Chondrocyte (in vitro differentiated cells): ENCODE measurements at places on chromosomes 1 and 21. TPM values are rescaled to one million over a fixed set of nuclear protein-coding genes. Genes with fewer than 3 reads are reported as not detected.

The NEK2 gene
- 2.3 to 4.1 TPM (median 3.2 TPM) in 3 replicates for total RNA-seq

GRCh38 chr1:109929170-109929569 is 18.5 kb downstream of the CSF1 start:
- no peak for DNase-seq

GRCh38 chr1:206809504-206810084 is 37.3 kb upstream of the IL10 start:
- DNase-seq: no peak

GRCh38 chr1:12643785-12644184 is at the start of gene AADACL4:
AADACL4 (plus strand) TSS chr1:12644085; CDS start chr1:12644547, 462 bp downstream.
- DNase-seq: no peak

- no peak for DNase-seq
Measured at GRCh38 chr1:74571493-74571800, 59.0 kb upstream of the LRRC53 start.

DNA sequence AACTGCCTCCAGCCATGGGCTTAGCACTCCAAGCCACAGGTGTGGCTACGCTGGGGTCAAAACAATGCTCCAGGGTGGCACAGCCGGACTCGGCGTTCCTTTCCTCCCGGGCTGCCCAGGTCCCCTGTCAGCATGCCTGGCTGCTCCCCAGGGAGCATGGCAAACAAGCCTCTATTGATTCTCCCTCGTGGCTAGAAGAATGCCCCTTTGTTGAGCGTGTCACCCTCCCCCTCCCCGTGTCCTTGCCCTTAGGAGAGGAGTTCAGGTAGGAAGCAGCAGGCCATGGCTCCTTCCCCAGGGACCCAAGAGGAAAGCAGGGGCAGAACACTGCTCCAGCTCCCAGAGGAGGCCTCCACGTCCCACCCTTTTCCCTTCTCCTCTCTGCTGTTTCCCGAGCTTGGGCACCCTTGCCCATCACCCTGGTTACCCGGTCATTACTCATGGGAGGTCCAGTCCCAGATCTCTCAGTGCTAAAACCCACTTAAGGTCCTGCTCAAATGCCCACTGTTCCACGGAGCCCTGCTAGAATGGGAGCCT is 57.4 kb upstream of the CITED4 start:
- DNase-seq: peak; percentile 67

DNA sequence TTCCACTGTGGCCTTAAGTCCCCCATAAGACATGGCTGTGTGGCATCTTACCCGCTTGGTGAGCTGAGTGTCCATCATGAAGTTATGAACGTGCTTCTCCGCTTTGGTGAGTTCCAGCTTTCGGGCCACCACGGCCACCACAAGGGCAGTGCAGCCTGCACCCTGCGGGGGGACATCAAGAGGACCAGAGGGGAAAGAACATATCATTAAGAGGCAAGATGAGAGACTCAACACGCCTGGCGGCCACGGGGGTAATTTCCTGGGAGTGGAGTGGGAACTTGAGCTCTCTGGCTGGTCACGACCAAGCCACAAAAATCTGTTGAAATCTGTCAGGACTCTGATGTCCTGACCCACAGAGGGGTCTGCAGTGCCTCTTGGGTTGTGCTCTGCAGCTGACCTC is 117.9 kb upstream of the ADAR start:
- no peak for DNase-seq

The MAP3K21 gene
- total RNA-seq: 0.17 to 0.25 TPM (median 0.18 TPM) in 3 replicates

The BCL2L15 gene
- 0.17 to 0.33 TPM (median 0.17 TPM) in 3 replicates for total RNA-seq

The KCNJ9 gene
- total RNA-seq: not detected in 3 replicates

The SPATA21 gene
- total RNA-seq: not detected in 3 replicates

DNA sequence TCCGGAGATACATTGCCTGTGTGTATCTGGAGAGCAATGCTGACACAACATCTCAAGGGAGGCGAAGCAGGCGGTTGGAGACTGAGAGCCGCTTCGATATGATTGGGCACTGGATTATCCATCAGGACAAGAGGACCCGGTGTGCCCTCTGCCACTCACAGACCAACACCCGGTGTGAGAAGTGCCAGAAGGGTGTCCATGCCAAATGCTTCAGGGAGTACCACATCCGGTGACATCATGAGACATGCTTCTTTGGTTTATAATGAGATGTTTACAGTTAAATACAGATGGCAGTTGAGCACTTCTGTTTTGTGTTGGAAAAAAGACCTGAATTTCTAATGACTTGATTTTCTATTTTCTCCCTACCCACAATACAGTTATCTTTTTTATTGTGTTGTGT is 12.1 kb downstream of the PGBD2 start:
- no peak for DNase-seq

DNA sequence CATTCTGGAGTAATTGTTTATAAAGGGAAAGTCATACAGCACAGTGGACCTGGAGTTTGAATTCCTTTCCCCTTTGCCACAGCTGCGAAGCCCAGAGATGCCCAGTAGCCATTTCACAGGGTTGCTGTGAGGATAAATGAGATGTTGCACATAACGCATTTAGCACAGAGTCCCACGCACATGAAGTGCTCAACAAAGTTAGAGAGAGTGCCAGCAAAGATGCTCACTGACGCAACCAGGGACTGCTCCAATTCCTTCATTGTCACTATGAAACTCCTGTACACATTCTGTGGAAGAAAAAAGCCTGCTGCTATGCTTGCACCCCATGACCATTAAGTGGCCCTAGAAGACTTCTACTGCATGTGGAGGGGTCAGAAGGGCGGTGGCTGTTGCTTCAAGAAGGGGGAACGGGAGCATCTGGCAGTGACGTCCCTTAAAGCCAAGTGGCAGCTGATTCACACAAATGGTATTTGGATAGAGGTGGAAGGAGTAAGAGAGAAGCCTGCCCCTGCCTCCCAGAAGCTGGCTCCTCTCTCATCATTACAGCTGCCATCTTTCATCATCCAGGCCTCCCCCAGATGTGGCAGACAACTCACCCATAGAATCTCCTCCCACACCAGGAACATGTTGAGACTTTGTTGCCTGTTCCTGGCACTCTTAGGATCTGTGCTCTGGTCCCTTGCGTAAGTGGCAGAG is 26.5 kb upstream of the VAV3 start:
- DNase-seq: no peak

- DNase-seq: no peak
Measured at GRCh38 chr1:224454402-224455055, 19.9 kb upstream of the WDR26 start.

The ANGPTL1 gene
- total RNA-seq: 2.6 to 4.7 TPM (median 3.6 TPM) in 3 replicates

DNA sequence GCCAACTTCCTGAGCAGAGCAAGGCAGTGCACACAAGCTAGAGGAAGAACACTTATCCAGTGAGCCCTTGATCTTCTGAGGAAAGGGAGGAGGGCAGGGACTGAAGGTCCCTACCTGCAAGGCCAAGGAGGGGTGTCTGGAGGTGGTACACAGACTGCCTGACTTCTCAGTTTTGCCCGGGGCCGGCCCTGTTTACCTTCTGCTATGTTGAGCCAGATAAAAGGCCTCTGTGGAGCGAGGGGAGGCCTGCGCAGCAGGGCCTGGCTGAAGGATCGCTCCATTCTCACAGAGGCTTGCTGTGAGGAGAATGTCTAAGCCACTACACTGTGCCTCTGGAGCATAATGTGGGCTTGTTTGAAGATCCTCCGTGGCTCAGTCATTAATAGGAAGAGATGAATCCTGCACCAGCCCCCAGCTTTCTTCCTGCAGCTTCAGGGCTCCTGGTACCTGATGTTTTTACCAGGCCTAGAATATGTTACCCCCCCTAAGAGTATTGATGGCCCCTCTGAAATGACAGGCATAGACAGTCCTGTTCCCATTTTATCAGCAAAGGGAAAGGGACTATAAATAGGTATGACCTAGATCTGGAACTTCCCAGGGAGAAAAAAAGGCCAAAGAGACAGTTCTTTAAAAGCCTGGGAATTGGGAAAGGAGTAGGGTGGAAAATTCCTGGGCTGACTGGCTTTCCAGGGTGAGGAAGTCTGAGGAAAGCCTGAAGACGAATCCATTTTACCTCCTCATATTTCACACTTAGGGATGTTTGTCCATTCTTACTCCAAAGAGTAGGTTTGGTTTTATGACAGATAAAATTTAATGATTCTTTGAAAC is 4.7 kb downstream of the POGK start:
- DNase-seq: no peak

DNA sequence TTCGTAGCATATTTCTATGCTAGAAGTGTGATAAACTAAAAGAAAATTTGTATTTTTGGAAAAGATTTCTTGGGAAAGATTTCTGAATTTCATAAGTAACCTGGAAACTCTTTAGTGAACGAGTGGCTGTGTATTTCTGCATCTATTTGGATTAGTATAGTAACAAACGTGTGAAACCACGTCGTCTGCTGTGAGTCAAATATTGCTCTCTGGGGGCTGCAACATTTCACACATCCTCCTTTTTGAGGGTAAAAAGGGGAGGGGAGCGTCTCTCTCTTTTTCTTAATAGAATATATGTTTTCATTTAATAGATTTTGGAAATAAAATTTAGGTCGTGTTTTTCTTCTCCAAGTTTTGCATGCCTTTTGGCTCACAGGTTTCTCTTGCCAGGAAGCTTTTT is 44.8 kb downstream of the LHX9 start:
- DNase-seq: no peak

GRCh38 chr1:68481041-68481440 is 15.8 kb downstream of the DEPDC1 start:
- DNase-seq: no peak

- no peak for DNase-seq
Measured at GRCh38 chr1:7317888-7318287, 453.2 kb upstream of the VAMP3 start.

The TSPAN2 gene
- 218 to 498 TPM (median 227 TPM) in 3 replicates for total RNA-seq

- DNase-seq: no peak
Measured at GRCh38 chr1:199054694-199055093, 415.9 kb downstream of the PTPRC start.

DNA sequence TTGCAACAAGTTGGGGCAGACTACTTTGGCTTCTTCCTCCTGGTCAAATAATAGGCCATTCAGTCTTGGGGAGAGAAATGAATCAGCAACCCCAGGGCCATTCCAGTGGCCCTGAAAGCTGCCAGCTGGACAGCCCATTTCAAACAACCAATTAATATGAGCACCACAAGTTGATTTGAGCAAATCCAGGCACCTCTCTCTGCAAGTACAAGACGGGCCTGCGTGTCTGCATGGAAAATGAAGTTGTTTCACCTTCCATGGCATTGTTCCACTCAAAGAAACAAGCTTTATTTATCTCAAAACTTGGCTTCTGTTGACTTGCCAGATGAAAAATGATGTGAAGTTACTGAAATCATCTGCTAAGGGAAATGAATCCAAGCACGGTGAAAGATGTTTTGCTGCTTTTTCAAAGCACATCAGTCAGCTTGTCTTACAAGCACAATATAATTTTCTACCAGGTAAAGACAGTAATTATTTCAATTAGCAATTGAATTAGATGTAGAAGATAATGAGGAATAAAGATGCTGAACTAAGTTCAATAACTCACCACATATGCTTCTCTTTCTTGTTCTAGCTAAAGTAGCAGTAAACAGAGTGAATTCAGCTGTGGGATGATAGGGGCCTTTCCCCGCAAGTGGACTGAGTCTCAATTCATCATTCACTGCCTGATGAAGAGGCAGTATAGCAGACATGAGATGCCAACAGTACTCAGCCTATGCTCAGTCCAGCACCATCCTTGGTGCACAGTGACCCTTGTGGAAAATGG is 95.2 kb upstream of the SSX2IP start:
- no peak for DNase-seq

DNA sequence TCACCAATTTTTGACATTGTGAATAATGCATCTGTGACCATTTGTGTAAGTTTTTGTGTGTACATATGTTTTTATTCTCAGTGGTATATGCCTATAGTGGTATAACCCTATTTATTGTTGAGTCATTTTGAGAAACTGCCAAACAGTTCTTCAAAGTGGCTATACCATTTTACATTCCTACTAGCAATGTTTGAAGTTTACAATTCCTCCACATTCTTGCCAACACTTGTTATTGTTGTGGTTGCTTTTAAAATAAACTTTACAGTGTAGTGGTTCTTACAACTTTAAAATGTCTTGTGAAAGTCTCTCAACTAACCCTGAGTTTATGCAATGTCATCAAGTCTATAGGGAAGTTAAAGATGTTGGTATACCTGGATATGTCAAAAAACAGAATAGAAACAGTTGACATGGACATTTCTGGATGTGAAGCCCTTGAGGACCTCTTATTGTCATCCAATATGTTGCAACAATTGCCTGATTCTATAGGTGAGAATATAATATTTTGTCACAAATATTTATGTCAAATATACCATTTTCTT is 219.4 kb downstream of the LRRC40 start:
- DNase-seq: no peak

GRCh38 chr1:25080294-25081209 is 150.5 kb upstream of the RUNX3 start:
- no peak for DNase-seq

DNA sequence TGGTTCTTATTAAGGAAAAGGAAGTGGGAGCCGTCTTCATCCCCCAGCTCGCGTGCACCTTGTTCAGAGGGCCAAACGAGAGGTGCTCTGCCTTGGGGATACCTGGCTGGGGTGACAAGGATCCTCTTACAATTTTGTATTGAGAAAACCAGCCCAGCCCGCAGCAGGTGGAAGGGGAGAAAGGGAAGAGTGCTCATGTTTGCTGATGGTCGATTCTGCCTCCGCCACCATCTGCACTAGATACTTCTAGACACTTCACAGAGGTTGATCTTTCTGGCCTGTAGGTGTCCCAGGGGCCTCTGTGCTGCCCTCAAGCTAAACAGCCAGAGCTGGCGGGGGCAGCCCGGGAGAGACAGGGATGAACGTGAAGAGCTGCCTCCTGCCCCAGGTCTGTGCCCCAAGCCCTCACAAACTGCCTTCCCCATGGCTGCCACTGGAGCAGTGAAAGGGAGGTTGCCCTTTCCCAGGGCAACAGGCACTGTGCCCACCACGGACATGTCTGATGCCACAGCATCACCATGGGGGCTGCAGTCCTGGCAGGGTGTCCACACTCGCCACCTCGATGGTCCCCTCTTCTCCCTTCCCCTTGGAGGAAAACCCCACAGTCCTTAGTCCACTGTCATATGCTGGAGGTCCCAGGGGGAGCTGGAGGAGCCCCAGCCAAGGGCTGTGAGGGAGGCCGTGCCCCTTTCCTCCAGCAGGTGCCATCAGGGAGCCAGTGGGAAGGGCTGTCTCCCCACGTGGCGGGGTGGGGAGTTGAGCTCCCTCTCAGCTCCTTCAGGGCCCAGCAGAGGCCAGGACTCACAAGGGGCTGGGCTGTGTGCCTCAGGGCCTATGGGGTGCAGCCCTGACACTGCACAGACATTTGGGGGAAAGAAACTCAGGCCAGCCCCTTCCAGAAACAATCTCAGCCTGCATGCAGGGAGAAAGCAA is 8.1 kb downstream of the ADPRS start:
- DNase-seq: no peak

DNA sequence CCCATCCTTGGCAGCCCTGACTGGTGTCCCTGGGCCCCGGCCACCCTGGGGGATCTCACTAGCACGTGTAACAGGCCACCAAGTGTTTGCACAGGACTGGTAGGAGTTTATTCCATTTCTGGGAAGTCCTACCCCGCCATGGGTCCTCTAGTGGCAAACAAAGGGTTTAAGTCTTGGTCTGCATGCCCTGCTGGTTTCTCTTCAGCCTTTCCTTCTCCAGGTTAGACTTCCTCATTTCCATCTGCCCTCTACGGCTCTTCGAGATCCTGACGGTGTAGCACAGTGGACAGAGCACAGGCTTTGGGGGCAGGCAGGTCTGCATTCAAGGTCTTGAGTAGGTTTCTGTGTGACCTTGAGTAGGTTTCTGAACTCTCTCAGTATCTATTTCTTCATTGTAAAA is 2.8 kb downstream of the AGTRAP start:
- no peak for DNase-seq
